Stimulated activated CD4-positive, alpha-beta T cell treated with anti-CD3 and anti-CD28 coated beads, Interleukin-4, amount 100 ng/mL, for 1 hour (primary cell): ENCODE measurements at places on chromosomes 11 and 22.

DNA sequence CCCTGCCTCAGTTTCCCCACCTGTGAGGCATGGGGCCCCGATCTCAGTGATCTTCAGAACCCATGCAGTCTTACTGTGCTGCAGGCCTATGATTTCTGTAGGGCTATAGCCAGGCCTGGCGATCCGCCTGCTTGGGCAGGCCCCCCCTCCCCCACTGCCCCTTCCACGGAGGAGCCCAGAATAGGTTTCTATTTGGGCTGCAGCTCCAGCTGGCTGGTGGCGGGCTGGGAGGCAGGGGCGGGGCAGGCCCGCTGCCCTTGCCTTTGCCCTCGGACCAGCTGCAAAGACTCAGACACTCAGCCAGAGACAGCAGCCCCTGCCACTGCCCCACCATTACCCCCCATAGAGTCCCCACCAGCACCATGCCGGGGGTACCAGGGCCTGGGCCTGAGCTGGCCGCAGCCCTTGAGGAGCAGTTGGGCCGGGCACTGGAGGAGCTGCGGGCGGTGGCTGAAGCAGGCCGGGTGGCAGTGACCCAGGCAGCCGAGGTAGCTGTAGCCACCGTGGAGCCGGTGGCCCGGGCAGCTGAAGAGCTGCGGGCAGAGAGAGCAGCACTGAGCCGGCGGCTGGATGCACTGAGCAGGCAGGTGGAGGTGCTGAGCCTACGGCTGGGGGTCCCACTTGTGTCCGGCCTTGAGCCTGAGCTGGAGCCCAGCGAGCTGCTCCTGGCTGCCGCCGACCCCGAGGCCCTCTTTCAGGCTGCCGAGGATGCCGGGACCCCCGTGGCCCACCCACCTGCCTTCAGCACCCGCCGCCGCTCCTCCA, 12.2 kb downstream of the SMTN start:
- DNase-seq: no peak

- no peak for DNase-seq
Measured at GRCh38 chr11:122874991-122875390, 7.6 kb upstream of the JHY start.

GRCh38 chr11:94766713-94767206, 1.4 kb upstream of the AMOTL1 start:
- DNase-seq: no peak

GRCh38 chr11:72738199-72739141, 13.7 kb downstream of the ARAP1 start:
- DNase-seq: no peak

DNA sequence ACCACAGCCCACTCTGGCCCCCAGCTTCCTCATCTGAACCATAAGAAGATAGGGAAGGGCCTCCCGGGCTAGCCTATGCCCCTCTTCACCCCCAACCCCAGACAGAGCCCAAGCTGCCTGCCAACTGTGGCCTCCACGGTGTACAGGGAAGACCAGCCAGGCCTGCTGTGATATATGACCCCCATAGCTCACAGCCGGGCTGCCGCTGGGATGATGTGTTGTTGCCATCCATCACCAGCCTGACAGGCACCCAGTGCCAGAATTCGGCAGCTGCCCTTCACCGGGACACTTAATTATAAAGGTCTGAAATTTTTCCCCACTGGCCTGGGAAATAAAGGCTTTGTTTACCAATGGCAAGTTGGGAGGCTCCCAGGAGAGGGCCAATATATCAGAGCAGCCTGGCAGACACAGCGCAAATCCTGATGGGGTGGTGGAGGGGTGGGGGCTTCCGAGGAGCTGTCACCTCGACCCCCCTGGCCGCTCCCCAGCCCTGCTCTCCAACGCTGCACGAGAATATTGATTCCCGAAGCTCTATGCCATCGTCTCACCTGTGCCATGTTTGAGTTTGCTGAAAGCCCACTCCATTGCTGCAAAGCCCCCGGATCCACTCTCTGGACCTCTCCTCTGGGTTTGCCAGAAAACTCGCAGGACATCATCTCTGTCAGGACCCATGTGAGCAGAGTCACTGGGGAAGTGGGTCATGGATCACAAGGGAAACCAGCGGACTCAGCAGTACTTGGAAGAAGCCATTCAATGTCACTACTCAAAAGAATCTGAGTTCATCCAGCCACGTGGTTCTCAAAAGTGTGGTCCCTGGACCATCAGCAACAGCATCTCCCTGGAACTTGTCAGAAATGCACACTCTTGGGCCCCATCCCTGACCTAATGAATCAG, 296.9 kb downstream of the MN1 start:
- no peak for DNase-seq

DNA sequence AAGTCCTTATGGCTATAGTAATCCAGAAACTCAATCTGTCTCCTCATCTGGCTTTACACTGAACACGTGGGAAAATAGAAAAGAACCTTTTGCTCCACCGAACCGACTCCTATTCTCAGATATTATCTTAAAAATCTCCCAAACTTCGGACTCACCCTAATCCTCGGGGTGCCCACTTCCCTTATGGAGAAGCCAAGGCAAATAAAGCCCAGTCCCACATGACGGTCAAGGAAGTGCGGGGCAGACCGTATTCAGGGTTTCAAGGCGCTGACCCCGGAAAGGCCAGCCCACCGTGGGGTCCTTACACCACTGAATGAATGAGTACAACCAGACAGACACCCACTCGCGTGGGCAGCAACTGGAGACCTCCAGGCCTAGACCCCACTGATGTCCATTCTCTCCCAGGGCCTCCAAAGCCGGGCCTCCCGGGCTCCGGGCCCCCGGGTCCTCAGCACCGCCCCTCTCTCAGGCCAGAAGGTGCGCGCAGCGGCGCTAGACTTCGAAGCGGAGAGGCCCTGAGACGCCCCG, 489 bp downstream of the NUP98 start:
- no peak for DNase-seq

DNA sequence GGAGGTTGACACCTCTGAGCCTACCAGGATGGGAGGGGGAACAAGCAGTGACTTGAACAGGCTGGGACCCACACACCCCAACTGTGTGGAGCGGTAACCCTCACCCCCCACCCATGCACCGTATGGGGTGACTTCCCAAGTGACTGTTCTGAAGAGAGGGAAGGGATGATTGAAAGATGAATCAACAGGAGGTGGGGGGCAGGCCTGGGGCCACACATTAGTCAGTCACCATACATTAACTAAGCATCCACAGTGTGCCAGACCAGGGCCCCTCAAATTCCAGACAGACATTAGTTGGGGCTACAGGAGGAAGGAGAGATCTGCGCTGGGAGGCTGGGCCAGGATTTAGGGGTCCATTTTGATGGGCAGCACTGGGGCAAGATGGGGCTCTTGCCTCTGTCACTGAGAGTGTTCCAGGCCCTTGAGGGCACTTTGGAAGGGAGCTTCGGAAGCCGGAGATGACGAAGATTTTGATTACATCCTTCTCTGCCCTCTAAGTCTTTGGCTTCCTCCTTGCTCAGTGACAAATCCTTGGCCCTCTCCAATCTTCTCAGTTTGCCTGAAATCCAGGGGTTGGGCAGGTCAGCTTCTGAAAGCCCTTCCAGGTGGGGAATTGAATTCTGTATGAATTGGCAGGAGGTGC, 966 bp downstream of the SMTN start:
- DNase-seq: peak; percentile 19

- DNase-seq: no peak
Measured at GRCh38 chr11:43797337-43797736, 83.3 kb upstream of the ALKBH3 start.

- DNase-seq: no peak
Measured at GRCh38 chr22:48045369-48045768, 1282.9 kb downstream of the TBC1D22A start.

DNA sequence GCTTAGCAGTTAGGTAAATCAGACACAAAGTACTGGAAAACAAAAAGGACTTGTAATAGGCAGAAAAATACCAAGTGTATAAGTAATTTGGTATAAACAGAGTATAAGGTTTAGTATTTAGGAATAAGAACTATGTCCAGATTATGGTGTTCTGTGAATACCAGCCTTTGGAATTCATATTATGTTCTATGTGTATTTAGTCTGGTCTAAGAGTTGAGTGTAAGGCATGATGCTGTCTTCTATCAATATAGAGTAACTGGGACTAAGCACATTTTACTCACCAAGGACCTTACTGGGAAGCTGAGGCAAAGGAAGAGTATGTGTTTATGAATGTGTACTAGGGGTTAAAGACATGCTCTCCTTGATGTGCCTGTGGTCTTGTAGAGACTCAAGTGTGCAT, 9.5 kb downstream of the SDHD start:
- no peak for DNase-seq

- no peak for DNase-seq
Measured at GRCh38 chr11:60852117-60852981, 3.4 kb downstream of the PTGDR2 start.

DNA sequence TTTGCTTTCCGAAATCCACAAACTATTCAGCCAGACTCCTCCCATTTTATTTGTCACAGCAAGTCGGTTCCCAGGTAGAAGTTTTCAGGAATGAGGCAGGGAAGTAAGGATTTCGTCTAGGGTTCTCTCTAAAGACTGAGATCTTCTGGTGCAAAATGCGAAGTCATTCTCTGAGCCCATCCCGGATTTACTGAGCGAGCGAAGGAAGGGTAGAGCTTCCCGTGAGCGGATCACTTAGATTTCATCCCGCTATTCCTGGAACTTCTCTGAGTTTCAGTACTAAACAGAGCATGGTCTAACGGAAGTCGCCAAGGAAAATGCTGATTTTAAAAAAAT, 3.1 kb upstream of the CALCA start:
- DNase-seq: no peak

DNA sequence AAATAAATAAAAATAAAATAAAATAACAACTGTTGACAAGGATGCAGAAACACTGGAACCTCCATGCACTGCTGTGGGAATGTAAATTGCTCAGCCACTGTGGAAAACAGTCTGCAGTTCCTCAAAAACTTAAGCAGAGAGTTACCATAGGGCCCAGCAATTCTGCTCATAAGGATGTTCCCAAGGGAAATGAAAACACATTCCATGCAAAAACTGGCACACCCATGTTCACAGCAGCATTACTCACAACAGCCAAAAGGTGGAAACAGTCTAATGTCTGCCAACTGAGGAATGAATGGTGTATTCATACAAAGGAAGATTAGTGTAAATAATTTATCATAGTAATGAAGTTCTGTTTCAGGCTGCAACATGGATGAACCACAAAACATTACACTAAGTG, 3.2 kb upstream of the KRTAP5-10 start:
- no peak for DNase-seq

DNA sequence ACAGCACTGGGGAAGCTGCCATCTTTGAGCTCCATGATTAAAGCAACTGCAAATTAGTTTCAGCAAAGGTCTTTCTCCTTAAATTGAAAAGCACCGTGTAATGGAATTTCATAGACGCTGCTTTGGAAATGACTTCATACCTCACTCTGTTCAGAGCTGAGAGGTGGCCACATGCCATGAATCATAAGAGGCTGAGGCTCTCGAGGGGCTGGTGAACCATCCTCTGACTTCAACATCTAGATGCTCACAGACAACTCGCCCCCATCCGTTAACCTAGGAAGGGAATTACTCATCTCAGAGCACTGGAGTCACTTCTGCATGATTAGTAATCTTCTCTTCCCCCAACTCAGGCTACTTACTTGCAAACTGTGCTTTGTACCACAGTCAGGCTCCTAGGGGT, 122.3 kb downstream of the RCN1 start:
- no peak for DNase-seq

- DNase-seq: no peak
Measured at GRCh38 chr11:77302752-77303151, 1.3 kb upstream of the GDPD4 start.

DNA sequence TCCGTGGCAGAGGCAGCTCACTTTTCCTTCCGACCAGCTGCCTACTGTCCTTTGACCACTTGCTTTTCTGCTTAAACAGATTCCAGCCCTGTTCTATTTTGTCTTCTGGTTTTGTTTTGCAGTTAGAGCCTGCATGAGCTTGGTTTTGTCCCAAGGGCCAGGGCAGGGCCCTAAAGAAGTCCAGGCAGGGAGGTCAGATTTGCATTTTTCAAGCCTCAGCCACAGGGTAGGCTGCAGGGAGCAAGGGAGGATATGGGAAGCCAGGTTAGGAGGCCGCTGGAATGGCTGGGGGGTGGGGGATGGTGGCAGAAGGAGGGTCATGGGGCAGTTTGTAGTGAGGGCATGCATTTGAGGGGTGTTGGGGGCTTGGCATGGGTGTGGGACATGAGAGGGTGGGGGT, 23.1 kb downstream of the FADD start:
- no peak for DNase-seq

- DNase-seq: peak; percentile 67
Measured at GRCh38 chr11:64745521-64746328, 1.8 kb upstream of the RASGRP2 start.

DNA sequence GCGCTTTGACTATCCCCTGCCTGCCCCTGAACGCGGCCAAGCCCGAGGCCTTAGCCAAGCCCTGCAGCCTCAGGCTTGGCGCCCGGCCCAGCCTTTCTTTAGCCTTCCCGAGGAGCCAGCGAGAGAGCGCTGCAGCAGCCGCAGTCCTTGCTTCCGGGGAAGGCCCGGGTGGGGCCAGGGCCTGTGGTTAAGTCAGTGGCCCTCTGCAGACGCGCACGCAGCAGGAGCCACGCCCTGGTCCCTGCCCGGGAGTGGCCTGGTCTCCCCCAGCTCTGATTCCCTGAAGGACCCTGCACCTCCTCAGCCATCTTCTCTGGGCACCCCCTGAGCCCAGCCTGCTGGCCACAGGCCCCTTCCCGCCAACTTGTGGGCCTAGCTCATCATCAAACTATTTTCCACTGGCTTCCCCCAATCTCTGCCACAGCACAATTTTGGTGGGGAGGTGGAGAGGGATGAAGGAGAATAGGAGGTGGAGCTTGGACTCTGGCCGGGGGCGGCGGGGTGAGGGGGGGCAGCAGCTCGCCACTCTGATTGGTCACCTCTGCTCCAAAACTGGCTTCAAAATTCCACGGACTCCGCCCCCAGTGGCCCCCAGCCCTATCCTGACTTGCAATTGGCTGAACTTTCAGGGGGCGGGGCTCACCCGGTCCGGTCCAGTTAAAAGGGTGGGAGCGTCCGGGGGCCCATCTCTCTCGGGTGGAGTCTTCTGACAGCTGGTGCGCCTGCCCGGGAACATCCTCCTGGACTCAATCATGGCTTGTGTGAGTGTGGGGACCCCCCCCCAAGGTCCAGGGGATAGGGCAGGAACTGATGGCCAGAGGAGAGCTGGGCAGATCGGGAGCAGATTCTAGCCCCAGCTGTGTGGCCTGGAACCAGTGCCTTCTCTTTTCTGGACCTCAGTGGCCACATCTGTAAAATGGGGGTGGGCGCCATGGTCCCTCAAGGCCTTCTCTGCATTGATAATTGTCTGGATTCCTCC, at the start of gene LGALS1:
Gene LGALS1 (plus strand): TSS at position 686 of the 979 bp plus-strand sequence. CDS start 67 bp downstream, at position 753.
- peak; percentile 46 for DNase-seq
